ENCODE measurements at places on chromosomes 4 and X.

GRCh38 chrX:18885328-18886004 is 98.4 kb downstream of the PHKA2 start:
- DNase-seq = no peak

- no peak for DNase-seq
These were observed 51.1 kb downstream of the SLC10A7 start for GRCh38 chr4:146470604-146471003.

DNA sequence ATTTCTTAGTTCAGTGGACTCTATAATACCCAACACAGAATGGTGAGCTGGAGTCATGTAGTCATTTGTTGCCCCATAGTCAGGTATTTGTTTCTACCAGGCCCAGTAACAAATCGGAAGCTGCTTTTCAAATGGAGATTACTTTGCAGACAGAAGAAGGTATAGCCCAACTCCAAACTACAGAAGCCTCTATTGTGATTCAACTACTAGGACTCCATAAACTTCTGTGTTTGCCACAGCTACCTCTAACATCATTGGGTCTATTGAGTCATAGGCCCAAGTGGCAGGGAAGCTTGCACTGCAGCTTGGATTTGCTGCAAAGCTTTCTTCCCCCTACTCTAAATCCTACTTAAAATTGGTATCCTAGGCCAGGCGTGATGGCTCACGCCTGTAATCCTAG is 148.8 kb upstream of the STK26 start:
- DNase-seq = no peak

- DNase-seq = no peak
These were observed 166.1 kb upstream of the RPL34 start for GRCh38 chr4:108454227-108454626.

DNA sequence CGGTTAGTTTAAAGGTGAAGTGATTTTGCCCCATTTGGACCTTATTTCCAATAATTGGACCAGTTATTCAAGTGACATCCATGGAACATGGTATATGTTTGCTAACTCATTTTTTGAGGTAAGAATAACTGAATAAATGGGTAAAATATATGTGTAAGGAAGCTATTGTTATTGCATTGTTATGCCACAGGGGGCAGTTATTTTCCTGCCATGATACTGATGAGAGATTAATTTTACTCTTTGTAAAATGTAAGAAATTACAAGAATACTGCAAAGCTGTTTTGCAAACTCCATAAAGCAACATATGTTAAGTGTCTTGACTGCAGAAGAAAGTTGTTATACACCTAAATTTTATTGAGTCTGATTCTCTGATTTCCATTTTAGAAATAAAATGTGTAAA is 114.0 kb downstream of the IL1RAPL1 start:
- DNase-seq = no peak

- no peak for DNase-seq
These were observed 34.9 kb upstream of the SLC25A14 start for GRCh38 chrX:130304587-130305368.

DNA sequence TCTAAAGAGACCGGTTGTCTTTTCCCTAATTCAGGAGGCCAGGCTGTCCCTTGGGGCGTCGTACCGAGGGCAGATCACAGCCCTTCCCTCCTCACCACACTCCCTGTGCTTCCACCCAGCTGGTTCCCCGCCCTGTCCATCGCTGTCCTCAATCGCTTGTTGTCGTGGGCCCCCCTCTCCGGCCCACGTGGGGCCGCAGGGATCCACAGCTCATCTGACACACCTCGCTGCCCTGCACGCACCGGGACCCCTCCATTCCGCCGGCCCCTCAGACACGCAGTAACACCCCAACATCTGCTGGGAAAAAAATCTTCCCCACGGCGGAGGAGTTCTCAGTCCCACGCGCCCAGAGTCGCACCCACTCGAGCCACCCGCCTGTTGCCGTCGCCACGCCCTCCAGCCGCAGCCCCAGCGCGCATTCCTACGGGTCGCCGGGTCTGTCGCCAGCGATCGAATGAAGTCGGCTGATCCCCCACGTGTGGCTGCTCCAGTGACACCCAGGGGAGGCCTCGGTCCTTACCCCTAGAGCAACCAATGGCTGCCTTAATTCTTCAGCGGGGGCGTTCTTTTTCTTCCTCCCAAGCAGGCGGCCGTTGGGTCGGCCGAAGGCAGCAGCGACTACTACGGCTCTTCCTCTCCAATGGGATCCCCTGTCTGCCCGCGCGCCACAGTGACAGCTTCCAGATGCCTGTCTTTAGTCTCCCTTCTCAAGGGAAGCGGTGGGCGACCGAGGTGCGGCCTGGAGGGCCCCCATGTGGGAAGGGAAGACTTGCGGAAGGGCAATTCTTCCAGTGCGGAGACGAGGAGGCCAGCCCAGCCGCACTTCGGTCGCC is 893 bp upstream of the SEPTIN11 start:
- DNase-seq = peak; percentile 70

DNA sequence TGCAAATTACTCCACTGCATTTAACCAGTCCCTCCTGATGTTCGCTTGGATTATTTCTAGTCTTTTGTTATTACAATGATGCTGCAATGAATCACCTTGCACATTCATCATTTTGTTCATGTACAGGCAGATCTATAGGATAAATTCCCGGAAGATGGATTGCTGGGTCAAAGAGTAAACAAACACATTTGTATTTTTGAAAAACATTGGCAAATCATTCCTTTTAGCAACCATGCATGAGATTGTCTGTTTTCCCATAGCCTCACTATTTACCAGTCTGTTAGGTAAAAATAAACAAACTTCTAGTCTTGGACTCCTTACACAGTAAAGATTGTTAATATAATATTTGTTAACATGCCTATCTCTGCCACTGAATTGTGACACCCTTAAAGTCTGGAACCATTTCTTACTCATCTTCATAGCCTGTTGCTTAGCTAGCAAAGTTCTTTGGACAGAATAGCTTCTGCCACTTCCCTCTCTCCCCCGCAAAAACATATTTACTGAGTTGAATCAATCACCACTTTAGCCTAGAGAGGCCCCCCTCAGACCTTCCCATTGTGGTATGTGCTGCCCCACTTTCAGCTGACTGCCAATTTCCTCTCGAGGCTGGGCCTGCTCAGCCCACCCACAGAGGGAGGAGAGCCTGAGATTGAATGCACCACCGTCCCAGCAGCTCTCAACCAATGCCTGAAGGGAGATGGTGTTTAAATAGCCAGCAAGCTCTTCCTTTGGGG is 108.4 kb upstream of the ATXN3L start:
- no peak for DNase-seq

DNA sequence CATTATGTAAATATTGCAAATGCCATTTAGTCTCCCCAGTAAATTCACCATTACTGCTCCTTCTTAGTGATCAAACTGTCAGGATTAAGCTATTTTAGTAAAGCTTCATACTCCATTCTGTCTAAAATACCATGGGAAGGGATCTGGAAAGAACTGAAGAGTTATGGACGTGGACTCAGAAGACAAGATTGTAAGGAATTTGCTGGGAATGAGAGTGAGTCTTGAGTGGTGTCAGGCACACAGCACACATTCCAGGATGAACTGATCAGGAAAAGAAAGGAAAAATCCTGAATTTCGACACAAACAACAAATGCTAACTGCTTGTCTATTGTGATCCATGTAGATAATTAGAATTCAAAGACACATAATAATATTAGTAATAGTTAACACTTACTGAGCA is 311.0 kb downstream of the CENPC start:
- no peak for DNase-seq

DNA sequence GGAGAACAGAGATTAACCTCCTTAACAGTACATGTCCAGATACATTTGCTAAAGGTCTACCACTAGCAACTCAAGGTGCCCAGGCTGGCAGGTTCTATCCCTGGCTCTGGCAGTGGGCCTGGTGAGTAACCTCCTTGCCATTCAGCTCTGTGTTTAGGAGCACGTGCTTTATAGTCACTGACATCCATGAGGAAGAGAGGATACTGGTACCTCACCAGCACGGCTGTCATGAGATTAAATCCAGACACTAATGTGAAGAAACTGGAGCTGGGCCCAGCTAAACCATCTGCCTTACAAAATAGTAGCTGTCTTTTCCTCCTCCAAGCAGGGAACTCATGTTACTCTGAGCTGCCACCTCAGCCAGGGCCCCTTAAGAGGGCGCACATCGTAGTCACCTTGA is 45.3 kb downstream of the GPRASP3 start:
- no peak for DNase-seq

DNA sequence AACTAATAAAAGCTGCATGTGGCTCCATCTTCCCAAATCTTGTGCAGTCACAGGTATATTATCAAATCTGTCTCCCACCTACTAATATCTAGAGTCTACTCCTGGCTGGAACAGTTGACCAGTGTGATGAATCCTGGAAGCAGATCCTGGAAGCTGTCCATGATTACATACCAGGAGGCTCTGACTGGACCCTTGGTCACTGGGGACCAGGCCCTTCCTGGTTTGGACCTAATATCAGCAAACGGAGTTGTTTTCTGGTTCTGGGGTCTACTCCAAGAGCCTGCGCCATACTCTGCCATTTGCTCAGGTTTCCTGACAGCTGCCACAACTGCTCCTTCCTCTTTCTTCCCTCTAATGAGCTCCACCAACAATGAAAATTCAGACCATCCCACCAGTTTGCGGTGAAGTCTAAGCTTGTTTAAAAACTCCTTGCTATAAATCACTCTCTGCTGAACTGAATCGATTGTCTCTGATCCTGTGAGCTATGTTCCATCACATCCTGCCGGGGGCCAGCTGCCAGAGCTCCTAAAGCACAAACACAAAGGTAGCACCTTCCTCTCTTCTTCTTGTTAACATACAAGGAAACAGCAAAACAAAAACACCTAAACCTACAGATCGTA is 114.2 kb downstream of the PALLD start:
- no peak for DNase-seq

DNA sequence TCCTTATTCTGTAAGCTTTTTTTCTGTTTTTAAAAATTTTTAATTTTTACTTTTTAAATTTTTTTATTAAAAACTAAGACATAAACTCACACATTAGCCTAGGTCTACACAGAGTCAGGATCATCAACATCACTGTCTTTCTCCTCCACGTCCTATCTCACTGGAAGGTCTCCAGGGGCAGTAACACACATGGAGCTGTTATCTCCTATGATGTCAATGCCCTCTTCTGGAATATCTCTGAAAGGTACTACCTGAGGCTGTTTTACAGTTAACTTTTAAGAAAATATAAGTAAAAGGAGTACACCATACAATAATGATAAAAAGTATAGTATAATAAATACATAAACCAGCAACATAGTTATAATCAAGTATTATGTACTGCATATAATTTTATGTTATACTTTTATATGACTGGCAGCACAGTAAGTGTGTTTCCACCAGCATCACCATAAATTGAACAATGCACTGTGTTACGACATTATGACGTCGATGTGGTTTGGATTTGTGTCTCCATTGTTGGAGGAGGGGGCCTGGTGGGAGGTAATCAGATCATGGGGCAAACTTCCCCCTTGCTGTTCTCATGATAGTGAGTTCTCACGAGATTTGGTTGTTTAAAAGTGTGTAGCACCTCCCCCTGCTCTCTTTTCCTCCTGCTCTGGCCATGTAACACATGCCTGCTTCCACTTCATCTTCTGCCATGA is 21.3 kb downstream of the IL15 start:
- DNase-seq = no peak

DNA sequence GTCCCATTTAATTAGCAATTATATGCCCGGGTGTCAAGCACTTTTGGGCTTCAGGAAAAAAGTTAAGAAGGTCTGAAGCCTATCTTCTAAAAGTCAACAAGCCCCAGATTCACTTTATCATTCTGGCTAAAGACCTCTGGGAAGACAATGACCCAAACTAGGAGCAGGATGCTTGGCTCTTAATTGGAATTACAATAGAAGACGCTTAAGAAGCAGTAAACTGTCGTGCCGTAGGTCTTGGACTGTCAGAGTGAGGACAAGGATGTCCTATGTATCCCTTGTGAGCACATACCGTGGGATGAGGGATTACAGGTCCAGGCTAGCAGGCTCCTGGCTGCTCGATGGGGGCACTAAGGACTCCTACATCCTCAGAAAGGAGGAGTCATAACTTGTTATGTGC is 3.2 kb upstream of the ARHGAP36 start:
- DNase-seq = no peak

- DNase-seq = no peak
These were observed 62.5 kb downstream of the WFS1 start for GRCh38 chr4:6332042-6332668.

DNA sequence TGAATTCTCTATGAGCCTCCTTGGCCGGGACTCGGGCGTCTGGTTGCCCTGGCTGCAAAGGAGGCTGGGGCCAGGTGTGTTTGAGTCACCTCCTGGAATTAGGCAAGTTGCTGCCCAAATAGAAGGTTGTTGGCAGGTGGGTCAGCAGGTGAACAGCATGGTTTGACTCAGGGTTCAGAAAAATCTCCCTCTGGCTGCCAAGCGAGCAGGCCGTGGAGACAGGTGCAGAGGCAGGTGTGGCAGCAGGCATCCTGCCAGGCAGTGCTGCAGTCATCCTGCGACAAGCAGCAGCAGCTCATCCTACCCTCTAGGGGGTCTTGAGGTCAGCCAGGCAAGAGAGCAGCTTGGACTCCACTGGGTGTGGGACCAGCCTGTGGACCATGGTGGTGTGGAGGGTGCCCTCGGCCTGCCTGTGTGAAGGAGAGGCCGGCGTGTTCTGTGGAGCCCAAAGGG is 8.2 kb downstream of the MSANTD1 start:
- DNase-seq = no peak

DNA sequence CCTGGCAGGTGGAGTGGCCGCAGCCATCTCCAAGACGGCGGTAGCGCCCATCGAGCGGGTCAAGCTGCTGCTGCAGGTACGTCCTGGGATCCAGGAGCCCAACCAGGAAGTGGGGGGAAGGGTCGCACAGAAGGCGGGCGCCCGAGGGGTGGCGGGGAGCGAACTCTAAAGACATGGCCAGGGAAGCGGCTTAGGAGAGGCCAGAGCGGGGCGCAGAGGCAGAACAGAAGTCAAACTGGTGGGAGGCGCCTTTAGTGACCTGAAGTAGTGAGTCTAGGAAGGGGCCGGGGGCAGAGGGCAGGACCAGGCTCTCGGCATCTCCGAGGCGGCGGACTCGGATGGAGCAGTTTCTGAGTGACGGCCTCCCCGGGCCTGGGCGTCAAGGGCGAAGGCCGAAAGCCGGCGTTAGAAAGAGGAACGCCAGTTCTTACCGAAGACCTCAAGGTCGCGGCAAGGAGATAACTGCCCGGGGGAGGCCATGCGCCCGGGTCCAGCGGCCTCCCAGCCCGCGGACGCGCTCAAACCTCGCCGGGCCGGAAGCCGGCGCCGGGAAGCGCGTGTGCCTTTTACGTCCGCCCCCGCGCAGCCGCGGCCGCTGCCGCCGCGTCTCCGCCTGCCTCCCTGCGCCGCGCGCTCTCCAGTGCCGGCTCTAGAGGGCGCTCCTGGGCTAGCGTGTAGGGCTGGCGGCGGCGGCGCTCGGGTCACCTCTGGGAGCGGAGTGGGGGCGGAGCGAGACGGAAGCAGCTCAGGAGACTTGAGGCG is 488 bp downstream of the SLC25A5 start:
- peak; percentile 88 for DNase-seq

GRCh38 chr4:165208221-165208652 is 876 bp downstream of the KLHL2 start:
- DNase-seq = no peak

GRCh38 chr4:60683357-60683756 is 516.8 kb upstream of the ADGRL3 start:
- DNase-seq = no peak

Measured in NCI-H1436 (cell line).